Inflammatory macrophage treated with lipopolysaccharide for 4 hours (primary cell): ENCODE measurements at places on chromosomes 2 and 18.

GRCh38 chr2:163884416-163884815, 148.6 kb upstream of the FIGN start:
- DNase-seq: no peak

DNA sequence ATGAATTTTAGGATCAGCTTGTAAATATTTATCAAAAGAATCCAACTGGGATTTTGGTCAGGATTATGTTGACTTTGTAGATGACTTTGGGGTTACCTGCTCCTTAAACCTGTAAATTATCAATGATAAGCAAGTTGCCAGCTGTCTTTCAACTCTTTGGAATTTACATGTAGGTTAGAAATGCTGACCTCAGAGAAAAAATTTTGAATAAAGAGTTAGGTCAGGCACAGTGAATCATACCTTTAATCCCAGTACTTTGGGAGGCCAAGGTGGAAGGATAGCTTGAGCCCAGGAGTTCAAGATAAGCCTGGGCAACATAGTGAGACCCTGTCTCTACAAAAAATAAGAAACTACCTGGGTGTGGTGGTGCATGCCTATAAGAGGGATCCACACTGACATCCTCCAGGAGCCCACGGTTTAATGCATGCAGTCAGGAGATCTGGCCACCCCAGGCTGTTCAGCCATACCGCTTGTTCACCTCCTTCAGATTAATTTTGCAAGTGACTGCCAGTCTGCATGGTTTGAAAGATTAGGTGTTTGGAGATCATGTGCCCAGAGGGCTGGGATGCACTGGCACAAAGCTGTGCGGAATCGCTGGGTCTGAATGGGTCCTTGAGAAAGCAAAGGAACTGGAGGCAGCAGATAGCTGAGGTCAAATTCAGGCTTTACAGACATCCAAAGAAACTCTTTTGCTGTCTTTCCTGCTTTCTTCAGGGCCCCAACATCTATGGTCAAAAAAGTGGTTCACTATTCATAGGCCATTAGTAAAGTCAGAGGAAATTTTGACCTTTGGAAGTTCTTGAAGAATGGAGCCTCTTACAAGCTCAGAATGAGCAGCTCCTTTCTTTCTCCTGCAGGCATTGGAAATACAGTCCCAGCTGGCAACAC, 83.4 kb upstream of the TXNDC2 start:
- DNase-seq: no peak

DNA sequence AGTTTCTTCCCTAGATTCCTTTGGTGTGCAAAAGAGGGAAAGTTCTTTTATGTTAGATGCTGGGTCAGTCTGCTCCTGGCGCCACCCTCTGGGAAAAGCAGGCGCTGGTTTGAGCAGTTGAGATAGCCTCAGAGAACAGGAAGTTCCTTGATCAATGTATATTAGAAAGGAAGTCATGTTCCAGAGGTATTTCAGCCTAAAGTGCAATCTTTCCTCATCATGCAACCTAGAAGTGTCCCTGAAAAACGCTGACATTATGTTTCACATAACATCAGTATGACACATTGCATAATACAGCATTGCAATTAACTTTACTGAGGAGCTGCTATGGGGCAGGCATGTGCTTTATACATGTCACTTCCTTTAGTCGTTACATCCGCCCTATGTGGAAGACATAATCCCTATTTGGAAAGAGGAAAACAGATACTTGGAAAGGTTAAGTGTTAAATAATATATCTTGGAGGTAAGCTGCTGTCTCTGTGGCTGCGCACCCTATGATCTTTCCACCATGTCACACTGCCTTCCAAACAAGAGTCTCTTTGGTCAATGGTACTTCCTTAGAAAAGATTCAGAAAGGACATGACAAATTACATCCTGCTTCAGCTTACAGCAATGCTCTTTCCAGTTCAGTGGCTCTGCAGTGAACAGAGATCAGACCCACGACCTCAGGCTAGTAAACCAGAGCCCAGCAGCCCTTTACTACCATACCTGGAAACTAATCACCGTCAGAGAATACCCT, 369.7 kb downstream of the RAD51AP2 start:
- peak; percentile 34 for DNase-seq

DNA sequence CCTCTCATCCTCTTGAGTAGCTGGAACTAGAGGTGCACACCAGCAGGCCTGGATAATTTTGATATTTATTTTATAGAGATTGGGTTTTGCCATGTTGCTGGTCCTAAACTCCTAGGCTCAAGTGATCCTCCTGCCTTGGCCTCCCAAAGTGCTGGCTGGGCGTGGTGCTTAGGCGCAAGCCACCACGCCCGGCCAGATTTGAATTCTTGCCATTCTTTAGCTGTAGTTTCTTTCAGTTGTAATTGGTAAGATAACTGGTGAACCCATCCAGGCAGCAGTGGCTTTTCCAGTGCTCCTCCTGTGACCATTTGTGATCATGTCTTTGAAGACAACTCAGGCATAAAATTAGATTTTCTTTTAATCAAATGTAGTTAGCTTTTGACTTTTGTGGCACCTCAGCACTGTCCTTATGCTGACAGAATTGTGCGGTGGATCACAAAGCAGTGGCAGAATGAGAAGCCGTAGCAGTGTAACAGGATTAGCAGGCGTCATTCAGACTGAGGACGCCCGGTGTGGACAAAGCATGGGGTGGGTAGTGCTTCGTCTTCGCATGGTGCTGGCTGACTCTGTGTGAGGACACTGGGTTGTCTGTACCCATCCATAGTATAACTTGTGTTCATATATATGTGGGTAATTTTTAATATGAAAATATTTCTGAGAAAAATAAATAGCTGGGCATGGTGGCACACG, 30.0 kb upstream of the TOGARAM2 start:
- DNase-seq: no peak

GRCh38 chr18:5376986-5377385, 81.5 kb upstream of the ZBTB14 start:
- DNase-seq: no peak

GRCh38 chr2:130385709-130386108, 29.9 kb downstream of the PTPN18 start:
- peak; percentile 48 for DNase-seq

DNA sequence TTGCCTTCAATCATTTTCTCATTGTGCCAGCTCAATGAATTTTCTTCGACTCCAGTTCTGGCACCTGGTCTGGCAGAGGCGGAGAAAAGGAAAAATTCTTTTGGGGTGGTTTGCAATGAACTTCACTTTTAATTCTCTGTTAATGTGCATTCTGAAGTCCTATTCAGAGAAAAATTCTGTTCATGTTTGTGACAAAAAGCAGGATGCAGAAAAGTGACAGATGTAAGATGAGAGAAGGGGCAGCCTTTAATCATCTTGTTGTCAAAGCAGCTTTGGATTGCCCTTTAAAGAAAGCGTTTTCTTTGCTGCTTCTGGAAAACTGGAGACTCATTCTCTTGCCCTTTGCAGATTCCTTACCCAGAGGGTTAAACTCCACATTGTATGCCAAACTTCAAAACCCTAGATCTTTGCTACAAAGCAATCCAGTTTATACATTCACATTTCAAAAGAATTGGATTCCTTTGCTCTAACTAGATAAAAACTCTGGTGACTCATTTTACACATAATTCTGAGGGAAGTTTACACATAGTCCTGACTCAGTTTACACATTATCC, 94.6 kb upstream of the CAVIN2 start:
- DNase-seq: no peak

DNA sequence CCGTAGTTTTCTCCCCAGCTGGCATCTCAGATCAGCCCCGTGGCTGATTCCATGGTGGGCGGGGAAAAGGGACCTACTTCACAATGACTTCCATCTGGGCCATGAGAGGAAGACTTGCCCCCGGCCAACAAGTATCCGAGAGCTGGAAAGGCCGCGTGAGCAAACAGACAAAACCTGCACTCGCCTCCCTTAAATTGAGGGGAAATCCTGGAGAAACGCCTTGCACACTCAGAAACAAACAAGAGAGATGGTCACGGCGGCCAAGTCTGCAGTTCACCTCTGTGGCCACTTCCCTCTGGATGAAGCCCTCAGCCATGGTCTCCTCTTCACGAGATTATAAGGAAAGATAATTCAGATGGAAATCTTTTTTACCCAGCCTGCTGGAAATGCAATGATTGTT, 39.4 kb upstream of the TPO start:
- DNase-seq: no peak

GRCh38 chr2:10889651-10890215, 22.0 kb upstream of the KCNF1 start:
- peak; percentile 35 for DNase-seq

GRCh38 chr2:133378928-133379549, 189.2 kb downstream of the NCKAP5 start:
- no peak for DNase-seq

DNA sequence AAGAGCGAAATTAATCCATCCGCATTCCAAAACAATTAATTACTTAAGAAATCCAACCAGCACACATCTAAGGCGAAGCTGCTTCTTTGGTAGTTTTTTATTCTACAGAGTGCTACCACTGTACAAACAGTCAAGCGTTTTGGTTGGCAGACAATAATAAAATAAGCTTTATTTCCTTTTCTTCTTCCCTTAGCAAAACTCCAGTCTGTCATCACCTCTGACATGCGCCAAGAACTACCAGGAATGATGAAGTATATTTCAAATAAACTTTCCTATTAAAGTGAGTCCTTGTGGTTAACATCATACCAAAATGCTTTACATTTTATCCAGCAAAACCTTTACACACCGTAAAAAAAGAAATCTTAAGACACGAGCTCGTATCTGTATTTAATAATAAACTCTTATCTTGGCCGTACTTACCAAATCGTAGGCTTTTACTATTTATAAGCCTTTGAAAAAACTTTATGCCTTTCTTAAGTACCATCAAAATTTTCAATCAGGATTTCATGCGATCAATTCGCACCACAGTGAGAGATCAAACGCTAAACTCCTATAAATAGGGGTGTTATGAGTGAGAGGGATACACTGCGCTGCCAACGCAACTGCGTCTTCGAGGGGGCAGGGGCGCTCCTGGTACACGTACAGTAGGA, 1.3 kb downstream of the ATL2 start:
- peak; percentile 52 for DNase-seq

GRCh38 chr2:200929334-200930249, 33.9 kb downstream of the ORC2 start:
- DNase-seq: peak; percentile 3

- DNase-seq: no peak
Observed at GRCh38 chr18:76234676-76235060, 260.4 kb downstream of the ZNF516 start.

DNA sequence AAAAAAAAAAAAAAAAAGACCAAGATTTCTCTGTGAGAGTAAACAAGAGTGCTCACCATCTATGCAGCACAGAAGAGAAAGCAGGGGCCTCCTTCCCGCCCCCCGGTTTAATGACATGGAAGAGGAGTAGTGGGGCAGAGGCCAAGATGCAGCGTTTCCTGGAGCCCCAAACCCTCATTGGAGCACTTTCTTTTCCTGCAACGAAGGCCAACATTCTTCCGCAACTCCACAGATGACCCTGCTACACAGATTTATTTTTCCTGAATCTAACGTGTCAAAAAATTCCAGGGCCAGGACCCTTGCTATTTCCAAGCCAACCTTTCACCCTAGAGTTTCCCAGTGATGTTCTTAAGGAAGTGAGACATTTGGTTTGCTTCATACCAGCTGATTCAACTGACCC, 189.6 kb downstream of the MIB1 start:
- no peak for DNase-seq

DNA sequence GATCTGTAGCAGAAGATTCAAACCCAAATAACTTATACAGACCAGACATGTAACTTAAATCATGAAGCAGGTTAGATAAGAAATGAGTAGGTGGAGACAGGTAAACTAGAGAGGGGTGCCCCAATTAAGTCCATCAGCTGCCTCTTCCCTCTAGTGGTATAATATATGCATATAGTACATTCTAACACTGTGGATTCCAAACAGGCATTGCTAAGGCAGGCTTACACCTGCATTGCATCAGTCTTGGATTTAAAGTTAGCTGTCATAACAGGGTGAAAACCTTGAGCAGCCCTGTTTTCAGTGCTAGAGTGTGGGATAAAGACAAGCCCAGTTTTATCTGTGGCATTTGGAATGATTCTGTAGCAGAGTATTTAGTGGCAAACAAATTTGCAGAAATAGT, 63.4 kb downstream of the NYAP2 start:
- DNase-seq: no peak

DNA sequence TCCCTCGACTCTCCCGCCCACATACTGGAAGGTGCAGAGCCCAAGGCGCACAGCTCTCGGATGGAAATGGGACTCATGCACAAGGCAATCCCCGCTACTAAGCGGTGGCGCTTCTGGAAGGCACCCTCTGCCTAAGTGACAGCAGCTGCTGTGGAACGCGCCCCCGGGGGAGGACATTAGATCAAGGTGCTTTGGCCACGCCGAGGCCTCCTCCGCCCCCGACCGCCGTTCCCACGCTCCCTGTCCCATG, 202 bp downstream of the MCEE start:
- peak; percentile 59 for DNase-seq

GRCh38 chr2:85995648-85996529, 107.1 kb upstream of the ST3GAL5 start:
- no peak for DNase-seq

GRCh38 chr2:28286678-28287077, 106.0 kb upstream of the FOSL2 start:
- no peak for DNase-seq

DNA sequence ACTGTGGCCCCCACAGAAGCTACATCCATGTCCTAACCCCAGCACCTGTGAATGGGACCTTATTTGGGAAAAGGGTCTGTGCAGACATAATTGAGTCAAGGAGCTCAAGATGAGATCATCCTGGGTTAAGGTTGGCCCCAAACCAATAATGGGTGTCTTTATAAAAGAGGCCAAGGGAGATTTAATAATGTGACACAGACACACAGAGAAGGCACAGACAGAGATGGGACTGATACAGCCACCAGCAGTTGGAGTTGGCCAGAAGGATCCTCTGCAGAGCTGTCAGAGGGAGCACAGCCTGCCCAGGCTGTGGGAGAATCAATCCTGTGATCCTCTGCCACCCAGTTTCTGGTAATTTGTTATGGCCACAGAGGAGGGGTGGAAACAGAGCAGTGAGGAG, 26.0 kb downstream of the SNORC start:
- DNase-seq: no peak
